ENCODE measurements at places on chromosomes 5 and 9.

DNA sequence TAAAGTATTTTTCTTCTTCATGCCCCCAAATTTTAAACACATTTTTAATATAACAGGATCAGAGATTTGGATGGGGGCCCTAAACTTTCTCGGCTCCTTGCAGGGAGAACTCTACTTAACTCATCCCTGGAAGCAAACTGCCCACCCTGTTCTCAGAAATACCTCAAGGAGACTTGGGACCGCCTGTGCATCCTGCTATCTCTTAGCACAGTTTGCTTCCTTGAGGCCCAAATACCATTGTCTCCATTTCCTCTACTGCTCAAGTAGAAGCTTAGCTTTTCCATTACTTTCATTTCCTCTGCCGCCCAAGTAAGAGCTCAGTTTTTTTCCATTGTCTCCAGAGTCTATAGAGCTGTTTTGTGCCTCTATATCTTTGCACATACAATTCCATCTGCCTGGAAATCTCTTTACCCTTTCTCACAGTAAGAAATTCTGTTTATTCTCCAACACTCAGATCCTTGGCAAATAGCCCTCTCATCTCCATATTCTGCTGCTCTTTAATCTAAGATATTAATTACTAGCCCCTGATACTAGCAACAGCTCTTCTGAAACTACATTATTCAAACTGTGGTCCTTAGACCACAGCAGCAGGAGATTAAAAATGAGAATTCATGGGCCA lies 137.8 kb downstream of the CEMIP2 start:
- no peak for DNase-seq

DNA sequence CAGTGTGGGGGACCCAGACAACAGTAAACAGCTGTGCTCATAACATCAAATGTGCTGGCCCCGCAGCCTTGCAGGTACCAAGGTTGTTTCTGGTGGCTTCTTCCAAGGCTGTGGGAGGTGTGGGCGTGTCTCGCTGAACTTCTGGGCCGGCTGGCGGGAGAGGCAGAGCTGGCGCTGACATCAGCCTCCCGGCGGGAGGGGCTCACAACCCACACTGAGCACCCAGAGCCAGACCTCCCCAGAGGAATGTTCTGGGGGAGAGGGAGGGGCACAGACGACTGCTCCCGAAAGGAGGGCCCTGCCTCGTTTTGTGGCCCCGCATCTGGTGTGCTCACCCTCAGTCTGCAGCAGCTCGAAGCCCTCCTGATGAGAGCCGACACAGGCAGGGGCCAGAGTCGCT lies 6.9 kb upstream of the SLC12A7 start:
- DNase-seq = peak; percentile 35

DNA sequence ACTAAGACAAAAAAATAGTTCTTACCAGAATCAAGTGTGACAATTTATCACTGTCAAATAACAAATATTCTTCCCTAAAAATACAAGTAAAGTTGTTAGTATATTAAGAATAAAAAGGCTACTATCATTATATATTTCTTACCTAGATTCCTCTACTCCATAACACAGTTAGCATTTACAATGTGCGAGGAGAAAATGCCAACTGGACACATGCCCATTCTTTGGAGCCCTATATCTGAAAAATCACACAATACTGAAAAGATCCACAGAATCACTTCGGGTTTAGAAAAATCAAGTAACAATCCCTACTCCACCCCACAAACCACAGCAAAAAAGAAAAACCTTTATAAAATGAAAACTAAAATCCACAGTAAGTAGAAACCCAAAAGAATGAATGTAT lies 70.9 kb downstream of the PKD2L2 start:
- DNase-seq = no peak

DNA sequence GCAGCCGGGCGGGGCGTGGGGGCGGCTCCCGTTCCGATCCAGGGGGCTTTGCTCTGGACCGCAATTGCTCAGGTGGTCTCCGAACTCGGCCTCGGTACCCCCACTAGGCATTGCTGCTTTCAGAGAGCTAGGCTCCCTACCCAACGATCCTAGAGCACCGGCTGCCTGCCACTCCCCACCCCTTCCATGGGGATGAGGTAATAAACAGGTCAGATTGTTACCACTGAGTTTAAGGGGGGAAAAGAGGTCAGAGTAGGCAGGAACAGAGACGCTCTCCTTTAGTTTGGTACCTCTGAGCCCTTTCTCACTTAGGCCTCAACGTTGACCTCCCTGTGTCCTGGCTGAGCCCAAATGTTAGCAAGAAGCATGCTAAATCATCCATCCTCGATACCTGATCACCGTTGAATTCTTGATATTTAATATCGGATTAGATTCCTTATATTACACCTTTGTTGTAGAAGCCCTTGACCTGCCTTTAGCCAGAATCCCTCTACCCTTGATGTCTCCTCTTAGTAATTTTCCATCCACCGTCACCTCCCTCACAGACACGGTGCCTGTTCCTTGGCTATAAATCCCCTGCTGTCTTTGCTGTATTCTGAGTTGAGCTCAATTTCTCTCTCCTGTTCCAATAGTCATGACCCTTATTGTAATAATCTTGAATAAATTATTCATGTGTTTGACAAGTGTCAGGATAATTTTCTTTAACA lies 588 bp upstream of the PLPP1 start:
- peak; percentile 84 for DNase-seq

GRCh38 chr5:38426490-38426889 lies 130.0 kb downstream of the LIFR start:
- DNase-seq = no peak

- DNase-seq = no peak
Observed at GRCh38 chr9:14678776-14679175, 14.5 kb downstream of the ZDHHC21 start.

DNA sequence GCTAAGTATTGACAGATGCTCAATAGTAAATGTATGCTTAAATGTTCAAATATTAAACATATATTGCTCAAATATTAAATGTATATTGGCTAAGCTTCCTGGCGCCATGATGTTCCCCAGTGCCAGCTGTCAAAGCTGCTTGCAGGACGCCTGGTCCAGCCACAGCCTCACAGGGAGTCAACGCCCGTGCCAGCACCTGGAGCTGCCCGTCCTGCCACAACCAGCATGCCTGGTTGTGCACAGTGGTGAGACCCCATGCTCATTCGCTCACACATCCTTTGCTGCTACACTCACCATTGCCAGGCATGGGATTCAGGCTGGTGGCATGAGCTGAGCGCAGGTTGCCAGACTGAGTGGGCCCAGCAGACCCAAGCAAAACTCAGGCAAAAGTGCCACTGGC lies 926.9 kb upstream of the EDIL3 start:
- DNase-seq = no peak

DNA sequence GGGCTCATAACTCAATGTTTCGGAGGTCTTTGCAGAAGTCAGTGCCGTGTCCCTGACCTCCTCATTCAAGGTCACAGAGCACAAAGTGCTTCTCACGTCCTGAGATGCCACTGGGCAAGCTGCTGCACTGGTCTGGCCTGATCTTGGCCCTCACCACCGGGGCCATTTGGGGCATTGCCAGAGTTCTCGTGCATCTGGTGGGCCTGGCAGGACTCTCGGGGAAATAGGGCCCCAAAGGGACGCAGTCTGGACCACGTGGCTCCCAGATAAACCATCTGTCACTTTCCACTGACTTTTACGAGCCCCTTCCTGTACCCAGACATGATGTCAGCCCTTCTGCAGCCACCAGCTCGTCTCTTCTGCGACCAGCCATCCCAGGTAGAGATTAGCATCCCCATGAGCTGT lies 54.8 kb downstream of the HRH2 start:
- DNase-seq = peak; percentile 51

GRCh38 chr9:38285236-38285635 lies 107.3 kb upstream of the ALDH1B1 start:
- peak; percentile 67 for DNase-seq

- DNase-seq = peak; percentile 93
Observed at GRCh38 chr5:104431981-104432380, 869.4 kb upstream of the NUDT12 start.

- DNase-seq = no peak
Observed at GRCh38 chr5:165108809-165109208, 1603.4 kb downstream of the MAT2B start.

- peak; percentile 41 for DNase-seq
Observed at GRCh38 chr5:67182301-67182790, 14.3 kb downstream of the CD180 start.

DNA sequence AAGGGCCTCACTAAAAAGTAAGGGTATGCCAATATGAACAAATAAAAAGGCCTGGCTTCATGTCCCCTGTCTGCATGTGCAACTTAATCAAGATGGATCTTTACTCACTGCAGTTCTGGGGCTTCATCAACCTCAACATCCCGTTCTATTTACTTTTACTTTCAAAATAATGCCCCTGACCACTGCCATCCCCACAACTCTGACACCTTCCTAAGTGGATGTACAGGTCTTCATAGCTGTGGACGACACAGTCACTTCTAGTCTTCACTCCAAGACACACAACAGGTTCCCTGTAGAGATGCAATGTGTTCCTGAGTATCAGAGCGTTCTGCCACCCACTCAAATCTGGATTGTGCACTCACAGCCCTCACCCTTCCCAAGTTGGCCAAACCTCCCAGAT lies 136.1 kb downstream of the ENC1 start:
- DNase-seq = no peak

GRCh38 chr9:87725356-87725899 lies 491 bp upstream of the CTSL start:
- no peak for DNase-seq

DNA sequence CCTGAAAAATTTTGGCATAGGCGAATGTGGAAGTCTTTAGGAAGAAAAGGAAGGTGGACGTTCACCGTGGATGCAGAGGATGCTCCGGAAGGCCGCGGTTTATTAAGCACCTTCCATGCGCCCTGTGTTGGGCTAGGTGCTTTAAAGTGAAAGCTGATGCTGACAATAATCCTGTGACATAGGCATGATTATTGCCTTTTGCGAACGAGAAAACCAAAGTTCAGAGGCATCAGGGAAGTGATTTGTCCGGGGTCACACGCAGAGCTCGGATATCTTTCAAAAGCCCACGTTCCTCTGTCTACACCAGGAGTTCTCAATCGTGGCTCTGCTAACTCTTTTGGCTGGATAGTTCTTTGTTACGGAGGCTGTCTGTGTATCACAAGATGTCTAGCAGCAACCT lies 12.0 kb upstream of the GABRP start:
- DNase-seq = no peak

- DNase-seq = peak; percentile 74
Observed at GRCh38 chr5:133992429-133993155, 12.2 kb downstream of the VDAC1 start.

- DNase-seq = peak; percentile 94
Observed at GRCh38 chr9:19922476-19923118, 133.8 kb upstream of the SLC24A2 start.

- peak; percentile 86 for DNase-seq
Observed at GRCh38 chr9:124477648-124478285, 27.5 kb downstream of the ADGRD2 start.

- DNase-seq = no peak
Observed at GRCh38 chr9:13171261-13171660, 108.2 kb downstream of the MPDZ start.

GRCh38 chr9:117002686-117003085 lies 315.6 kb downstream of the TRIM32 start:
- DNase-seq = peak; percentile 37

- DNase-seq = no peak
Observed at GRCh38 chr5:60810438-60811085, 33.5 kb downstream of the ELOVL7 start.

DNA sequence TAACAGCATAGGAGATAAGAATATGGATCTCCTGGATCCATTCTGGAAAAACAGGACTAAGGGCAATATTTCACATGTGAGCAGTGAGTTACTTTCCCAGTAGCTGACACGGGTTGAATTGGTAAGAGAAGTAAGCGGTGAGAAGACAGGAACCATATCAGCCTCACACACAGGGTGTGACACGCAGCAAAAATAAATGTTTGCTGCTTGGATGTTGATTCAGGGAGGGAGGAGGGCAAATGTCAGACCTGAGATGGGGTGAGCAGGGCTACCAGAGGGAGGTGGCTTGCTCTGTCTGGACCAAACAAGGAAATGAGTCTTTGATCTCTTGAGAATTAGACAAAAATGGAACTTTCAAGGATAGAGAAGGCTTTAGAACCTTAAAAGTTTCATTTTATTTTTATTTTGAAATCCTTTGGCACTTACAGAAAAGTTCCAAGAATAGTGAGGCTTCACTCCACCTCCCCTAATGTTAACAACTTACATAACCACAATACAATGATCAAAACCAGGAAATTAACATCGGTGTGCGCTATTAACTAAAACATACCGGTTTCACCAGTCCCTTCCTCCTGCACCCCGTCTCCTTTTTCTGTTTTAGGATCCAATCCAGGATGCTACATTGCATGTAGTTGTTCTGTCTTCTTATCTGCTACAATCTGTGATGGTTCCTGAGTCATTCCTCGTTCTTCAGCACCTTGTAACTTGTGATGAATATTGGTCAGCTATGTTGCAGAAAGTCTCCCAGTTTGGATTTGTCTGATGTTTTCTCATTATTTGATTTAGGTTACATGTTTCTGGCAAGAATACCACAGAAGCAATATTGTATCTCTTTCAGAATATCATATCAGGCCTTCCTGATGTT lies 20.5 kb upstream of the ARHGEF28 start:
- peak; percentile 47 for DNase-seq

- no peak for DNase-seq
Observed at GRCh38 chr9:88197016-88197415, 58.7 kb upstream of the SPATA31C2 start.

DNA sequence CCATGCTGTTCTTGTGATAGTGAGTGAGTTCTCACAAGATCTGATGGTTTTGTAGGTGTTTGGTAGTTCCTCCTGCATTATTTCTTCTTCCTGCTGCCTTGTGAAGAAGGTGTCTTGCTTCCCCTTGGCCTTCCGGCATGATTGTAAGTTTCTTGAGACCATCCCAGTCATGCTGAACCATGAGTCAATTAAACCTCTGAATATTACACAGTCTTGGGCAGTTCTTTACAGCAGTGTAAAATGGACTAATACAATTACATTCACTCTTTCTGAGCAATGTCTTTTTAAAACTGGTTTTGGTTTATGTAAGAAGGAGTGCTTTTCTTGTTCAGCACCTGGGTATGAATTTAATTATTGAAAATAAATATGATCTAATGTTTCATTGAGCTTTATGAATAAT lies 50.7 kb upstream of the ARRDC3 start:
- no peak for DNase-seq

DNA sequence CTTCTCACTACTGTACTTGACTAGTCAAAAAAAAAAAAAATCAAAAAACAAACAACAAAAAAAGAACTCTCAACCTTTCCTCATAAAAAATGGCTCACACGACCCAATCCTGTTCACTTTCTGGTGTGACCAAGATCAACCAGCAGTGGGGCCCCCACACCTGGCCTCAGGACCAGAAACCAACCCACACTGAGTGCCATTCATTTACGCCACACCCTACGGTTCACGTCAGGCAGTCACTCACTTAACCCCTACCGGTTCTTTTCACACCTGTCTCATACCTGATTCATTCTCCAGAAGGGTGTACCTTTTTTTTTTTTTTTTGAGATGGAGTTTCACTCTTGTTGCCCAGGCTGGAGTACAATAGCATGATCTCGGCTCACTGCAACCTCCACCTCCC lies 5.7 kb downstream of the SUSD1 start:
- DNase-seq = no peak

DNA sequence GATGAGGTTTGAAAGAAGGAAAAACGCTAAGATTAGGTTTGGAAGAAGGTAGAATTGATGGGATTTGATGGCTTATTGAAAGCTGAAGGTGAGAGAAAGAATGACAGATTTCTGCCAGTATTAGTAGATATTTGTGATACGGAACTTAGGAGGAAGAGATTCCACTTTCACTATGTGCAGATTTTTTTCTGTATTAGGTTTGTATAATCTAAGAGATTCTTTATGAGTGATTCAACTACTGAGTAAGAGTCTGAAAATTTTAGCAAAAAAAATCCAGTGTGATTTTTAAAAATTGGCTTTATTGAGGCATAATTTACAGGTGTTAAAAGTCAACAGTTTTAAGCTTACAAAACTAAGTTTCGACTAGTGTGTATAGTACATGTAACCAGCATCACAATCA lies 54.1 kb downstream of the AP3S1 start:
- no peak for DNase-seq
